ENCODE measurements at places on chromosomes 1 and 21.

DNA sequence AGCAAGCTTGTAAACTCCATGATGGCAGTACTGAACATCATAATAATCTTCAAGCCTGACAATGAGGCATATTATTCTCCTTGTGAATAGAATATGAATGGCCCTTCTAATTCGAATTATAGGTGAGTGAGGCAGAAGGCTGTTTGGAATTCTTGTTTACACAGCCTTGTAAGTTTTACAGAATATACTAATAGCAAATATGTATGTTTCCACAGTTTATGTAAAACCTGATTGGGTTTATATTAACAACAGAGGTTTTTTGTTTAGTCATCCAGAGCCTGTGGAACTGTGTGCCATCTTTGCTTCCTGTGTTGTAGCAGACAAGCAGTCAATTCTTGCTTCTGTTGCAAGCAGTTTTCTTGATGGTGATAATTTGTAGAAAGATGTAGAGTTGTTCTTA, 8.0 kb downstream of the OSBPL9 start:
- DNase-seq: no peak

GRCh38 chr1:185208626-185209180, 51.7 kb downstream of the SWT1 start:
- DNase-seq: no peak

DNA sequence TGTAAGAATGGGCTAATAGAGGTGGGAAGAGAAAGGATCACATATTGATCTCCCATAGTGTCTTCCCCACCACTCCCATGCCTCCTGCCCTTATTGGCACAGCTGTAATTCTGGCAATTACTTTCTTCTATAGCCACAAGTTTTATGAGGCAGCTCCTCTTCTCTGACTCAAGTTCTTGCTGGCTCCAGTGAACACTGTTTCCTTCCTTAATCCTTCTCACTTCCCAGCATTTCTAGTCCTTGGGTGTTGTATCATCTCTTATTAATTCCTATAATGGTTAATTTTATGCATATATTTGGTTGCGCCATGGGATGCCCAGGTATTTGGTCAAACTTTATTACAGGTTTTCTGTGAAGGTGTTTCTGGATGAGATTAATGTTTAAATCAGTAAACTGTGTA, 103.3 kb downstream of the MRPL39 start:
- DNase-seq: no peak

- no peak for DNase-seq
These were observed 7.8 kb downstream of the RASAL2 start for GRCh38 chr1:178101654-178102053.

- no peak for DNase-seq
These were observed 215.4 kb downstream of the OLFM3 start for GRCh38 chr1:101781201-101781831.

DNA sequence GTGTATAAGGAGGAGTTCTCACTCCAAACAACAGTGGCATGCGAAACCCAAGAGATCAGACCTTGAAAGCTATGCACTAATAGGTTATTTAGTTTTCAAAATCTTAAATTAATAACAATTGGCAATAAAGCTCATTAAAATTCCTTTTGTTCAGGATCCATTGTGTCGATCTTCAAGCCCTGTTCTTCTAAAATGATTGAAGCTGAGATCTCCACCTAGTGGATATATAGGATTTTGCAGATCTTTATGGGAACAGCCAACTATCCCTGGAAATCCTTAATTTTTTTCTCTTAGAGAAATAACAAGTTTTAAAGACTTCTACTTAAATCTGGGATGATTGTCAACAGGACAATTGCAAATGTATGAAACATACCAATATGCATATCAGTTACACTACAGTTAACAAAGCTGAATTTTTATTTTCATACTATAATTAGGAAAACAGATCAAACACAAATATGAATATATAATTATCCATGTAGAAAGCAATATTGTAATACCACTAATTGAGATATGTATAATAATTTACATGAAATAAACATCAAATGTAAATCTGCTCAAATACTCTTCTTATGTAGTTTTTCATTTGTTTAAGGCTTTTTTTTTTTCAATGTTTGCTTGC, 43.3 kb downstream of the LRRC53 start:
- no peak for DNase-seq

- no peak for DNase-seq
These were observed 815.5 kb upstream of the ADGRL4 start for GRCh38 chr1:79822053-79822452.

DNA sequence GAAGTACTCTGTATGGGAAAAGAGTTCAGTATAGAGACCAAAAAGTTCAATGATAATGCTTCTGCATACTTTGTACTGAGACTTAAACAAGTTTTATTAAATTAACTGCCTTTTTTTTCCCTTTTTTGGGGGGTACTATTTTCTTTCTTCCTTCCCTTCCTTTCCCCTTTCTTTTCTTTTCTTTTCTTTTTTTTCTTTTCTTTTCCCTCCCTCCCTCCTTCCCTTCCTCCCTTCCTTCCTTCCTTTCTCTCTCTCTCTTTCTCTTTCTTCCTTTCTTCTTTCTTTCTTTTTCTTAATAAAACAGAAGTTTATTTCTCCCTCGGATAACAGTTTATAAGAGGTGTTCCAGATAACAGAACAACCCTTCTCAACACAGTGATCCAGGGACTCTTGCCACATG, 77.5 kb downstream of the LHX8 start:
- no peak for DNase-seq

DNA sequence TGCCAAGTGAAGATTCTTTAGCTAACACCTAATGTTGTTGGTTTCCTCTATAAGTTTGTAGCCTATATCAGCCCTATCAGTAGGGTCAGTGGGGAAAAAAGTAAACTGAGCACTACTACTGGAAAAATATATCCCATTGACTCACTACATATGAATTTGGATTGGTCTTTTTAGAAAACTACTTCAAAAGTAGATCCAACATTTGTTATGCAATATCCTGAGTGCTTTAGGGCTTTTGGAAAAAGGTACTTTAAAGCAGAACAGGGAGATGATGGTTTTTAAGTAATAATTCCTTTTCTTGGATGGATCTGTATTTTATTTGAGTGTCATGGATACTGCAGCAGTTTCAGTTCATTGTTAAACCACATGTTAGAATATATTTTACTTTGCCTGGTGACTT, 7.1 kb downstream of the C1orf21 start:
- no peak for DNase-seq

DNA sequence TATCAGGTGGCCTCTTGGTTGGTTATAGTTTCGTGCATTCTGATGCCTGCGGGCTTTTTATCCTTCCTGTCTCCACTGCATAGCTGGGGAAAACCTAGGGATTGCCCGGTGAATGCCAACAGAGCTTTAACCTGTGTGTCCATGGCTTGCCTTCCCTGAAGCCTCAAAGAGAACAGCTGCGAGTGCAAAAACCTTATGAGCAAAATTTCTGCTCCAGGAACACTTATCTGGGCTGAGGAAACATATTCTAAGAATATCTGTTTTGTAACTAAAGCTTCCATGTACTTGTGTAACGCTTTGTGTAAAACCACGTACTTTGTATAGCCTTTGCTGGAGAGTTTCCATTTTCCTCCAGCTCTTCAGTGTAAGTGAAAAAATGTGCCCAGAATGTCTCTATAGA, 7.2 kb downstream of the CNST start:
- DNase-seq: no peak

DNA sequence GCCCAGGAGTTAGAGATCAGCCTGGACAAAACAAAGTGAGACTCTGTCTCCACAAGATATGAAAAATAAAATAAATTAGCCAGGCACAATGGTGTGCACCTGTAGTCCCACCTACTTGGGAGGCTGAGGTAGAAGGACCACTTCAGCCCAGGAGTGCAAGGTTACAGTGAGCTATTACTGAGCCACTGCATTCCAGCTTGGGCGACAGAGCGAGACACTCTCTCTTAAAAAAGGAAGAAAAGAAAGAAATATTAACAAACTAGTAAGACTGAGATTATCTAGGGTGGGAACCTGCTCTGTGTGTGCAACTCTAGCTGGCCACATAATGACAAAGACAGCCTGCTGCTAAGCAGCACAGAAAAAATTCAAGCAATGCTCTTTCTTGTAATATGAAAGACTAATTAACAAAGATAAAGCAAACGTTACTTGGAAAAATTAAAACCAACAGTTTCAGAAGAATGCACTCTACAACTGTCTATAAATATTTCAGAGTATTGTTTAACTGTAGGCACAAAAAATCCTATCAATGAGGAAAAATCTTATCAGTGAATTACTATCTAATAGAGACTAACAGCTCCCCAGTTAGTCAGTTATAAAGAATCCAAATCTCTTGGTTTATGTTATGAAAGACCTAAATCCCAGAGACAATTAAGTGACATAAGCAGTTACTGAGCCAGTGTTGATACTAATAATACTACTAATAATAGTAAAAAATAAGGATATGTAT, 74.5 kb downstream of the ENAH start:
- no peak for DNase-seq

- no peak for DNase-seq
These were observed 52.5 kb downstream of the NBPF6 start for GRCh38 chr1:108502624-108503023.

- no peak for DNase-seq
These were observed 676.6 kb downstream of the USP25 start for GRCh38 chr21:16406355-16406754.

DNA sequence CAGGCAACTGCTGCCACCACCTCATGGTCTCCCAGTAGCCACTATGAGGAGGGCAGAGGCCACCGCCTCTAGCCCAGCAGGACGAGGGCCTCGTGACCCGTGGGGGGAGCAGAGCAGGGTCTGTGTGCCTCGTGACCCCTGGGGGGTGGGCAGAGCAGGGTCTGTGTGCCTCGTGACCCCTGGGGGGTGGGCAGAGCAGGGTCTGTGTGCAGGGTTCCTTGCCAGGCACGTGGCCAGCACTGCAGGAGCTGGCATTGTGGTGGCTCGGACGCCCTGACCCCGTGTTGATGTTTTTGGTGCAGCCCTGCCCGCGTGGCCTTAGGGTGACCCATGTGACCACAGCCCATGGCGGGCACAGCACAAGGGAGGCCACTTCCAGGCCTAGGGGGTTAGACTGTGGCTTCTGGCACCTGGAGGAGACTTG, 52.8 kb downstream of the SLX9 start:
- no peak for DNase-seq

GRCh38 chr1:8751984-8752383, 65.5 kb downstream of the RERE start:
- DNase-seq: no peak

DNA sequence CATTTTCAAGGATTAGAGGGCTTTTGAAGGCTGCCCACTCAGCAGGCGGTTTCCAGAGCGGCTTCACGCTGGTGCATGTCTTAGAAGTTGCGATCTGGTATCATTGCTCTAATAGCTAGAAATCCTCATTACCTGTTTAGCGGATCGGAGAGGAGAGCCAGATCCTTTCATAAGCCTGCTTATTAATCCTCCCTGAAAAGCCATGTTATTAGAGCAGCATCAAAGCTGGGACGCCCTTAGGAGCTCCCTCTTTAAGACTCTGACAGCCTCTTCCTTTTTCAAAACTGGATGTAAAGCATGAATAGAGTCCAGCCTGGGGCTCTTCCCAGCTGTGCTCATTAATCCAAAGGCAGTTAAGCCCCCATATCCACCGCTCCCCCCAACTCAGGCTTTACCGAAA, 13.9 kb upstream of the CTSE start:
- DNase-seq: no peak

GRCh38 chr1:46158312-46159281, 16.3 kb upstream of the TSPAN1 start:
- DNase-seq: no peak

- DNase-seq: no peak
These were observed 10.4 kb downstream of the UBASH3A start for GRCh38 chr21:42414066-42414465.
